ENCODE measurements at places on chromosomes 5 and 9.
A peak's percentile ranks its signal among the peaks of the same experiment; 100 is the strongest.

DNA sequence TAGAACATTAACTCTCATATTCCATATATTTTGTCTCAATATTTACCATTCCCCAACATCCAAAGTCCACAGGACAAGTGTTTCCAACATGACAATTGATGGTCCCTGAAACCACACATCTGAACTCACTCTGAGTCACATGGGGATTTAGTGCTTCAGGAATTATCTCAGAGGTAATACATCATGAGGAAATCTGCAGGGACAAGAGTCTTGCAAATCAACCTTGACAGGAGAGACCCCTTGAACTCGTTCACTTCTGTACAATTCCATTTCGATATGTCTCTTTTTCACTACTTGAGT is 119.7 kb upstream of the ABCA1 start:
- DNase-seq: no peak

- no peak for DNase-seq
These were observed 49.2 kb downstream of the KIAA1958 start for GRCh38 chr9:112535811-112536210.

- no peak for DNase-seq
These were observed 393.5 kb downstream of the DIRAS2 start for GRCh38 chr9:90249094-90249493.

DNA sequence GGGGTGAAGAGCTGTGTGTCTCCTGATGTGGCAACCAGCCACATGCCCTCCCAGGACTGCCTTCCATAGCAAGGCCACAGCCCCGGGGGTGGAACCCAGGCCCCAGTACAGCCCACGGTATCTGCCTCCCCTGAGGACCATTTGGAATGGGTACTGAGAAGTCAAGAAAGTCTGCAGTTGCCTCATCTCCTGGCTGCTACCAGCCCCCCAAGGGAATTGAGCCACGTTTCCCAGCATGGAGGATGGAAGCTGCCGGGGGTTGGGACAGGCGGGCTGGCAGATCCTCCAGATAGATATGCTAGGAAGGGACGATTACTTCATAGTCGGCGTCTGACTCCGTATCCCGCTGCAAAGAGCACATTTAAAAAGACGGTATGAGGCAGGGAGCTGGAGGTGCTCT is 5.5 kb upstream of the DMRT2 start:
- no peak for DNase-seq

- DNase-seq: no peak
These were observed 9.3 kb downstream of the ENTREP1 start for GRCh38 chr9:69334317-69334716.

GRCh38 chr9:109652971-109653370 is 127.0 kb upstream of the PALM2AKAP2 start:
- no peak for DNase-seq

GRCh38 chr9:135299651-135300345 is 179.8 kb upstream of the PPP1R26 start:
- DNase-seq: no peak

- no peak for DNase-seq
These were observed 30.0 kb upstream of the JMY start for GRCh38 chr5:79205965-79206364.

GRCh38 chr5:170720984-170721383 is 62.5 kb upstream of the GABRP start:
- no peak for DNase-seq

DNA sequence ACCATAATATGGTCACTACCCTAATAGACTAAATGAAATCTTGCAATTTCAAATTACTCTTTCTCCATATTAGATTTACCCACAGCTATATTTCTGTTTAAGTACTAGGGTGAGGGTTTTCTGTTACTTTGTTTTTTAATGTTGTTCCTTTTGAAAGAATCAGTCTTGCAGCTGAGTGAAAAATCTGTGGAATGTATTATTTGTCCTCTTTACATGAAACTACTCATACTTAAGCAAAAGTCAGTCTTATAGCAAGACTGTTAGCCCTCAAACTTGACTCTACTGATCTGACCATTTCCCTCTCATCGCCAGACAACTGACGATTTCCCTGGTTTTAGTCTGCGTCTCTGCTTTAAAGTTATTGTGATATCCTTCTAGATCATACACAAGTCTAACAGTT is 84.0 kb downstream of the PIK3R1 start:
- DNase-seq: no peak

DNA sequence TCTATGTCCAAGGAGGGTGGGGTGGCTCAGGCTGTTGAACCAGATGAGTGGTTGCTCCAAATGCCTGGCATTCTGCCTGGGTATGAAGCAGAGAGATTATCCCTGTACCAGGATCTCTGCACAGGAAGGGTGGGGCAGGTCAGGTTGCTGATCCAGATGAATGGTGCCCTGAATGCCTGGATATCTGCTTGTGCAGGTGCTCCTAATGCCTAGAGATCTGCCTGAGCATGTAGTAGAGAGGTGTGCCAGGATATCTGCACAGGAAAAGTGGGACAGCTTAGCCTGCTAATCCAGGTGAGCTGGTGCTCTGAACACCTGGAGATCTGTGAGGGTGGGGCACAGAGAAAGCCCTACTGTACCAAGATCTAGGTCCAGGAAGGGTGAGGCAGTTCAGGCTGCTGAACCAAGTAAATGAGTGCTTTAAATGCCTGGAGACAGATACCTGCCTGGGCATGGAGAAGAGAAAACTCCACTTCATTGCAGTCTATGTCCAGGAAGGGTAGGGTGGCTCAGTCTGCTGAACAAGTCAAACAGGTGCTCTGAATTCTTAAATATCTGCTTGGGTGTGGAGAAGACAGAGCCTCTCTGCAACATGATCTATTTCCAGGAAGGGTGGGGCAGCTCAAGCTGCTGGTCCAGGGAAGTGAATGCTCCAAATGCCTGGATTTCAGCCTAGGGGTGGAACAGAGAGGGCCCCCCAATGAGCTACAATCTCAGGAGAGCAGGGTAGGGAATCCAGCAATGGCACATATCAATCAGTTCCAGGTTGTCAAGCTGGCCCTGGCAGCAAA is 189.4 kb upstream of the DMRTA1 start:
- DNase-seq: no peak

- DNase-seq: no peak
These were observed 8.0 kb downstream of the TAF1L start for GRCh38 chr9:32627394-32627954.

DNA sequence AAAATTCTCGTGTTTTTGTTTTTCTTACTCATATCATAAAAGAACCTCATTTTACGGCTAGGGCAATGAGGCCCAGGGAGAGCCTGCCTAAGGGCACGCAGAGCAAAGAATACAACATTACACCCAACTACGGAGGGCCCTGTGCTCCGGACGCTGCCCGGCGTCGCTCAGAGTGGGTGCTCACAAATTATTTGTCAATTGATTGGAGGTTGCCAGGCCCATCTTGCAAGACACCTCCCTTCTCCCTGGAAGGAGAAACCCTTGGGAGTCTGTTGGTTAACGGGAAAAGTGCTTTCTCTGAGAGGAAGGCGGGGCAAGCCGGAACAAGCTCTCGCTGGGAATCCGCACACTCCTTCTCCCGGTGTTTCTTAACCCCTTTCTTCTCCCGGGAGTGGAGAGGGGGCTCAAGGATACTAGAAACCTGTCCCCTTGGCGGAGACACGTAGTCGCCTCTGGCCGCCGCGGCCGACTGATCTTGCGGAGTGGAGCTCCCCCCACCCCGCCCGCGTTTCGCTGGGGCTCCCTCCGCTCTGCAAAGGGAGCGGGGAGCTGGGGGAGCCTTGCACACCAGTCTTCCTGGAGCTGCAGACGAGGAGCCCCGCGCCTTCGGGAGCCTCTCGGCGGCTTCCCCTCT is 599.3 kb upstream of the SGCD start:
- no peak for DNase-seq

DNA sequence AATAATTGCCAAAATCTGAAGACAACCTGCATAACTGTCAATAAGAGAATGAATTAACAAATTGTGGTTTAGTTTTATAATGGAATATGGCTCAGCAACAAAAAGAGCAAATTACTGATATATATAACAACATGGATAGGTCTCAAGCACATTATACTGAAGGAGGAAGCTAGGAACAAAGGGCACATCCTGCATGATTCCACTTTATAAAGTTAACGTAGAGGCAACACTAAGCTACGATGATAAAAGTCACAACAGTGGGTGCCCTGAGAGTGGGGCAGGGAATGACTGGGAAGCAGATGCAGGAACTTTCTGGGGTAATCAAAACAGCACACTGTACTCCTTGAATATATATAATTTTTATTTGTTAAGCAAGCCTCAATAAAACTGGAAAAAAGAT is 165.2 kb downstream of the RMI1 start:
- DNase-seq: no peak

DNA sequence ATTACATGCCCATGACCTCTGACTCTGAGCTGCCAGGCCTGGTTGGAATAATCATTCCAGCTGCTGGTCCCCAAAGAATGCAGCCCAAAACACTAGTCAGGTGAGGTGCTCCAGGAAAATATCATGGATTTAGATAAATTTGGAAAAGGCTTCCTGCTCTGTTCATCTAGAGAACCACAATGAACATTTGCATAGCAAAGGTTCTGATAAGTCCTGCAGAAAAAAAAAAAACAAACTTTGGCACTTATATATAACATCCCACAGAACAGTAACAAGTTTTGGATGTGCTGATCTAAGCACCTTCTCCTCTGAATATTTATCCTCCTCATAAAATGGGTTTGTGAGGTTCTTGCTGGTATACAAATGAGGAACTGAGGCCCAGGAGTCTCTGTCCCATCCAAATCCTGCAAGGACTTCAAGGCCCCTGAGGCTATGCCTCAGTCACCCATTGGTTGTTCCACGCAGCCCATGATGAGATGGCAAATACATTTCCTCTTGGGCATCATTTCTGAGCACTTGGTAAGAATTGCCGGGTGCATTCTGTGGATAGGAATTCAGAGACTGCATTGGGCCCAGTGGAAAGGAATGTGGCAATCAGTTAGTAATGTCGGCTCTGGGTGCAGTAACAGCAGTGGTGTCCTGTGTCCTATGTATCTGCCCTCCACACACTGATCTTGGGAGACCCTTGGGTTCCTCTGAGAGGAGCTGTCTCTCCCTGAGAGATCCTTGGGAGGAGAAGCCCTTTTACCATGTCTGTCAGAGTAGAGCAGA is 73.4 kb upstream of the ASS1 start:
- DNase-seq: no peak

DNA sequence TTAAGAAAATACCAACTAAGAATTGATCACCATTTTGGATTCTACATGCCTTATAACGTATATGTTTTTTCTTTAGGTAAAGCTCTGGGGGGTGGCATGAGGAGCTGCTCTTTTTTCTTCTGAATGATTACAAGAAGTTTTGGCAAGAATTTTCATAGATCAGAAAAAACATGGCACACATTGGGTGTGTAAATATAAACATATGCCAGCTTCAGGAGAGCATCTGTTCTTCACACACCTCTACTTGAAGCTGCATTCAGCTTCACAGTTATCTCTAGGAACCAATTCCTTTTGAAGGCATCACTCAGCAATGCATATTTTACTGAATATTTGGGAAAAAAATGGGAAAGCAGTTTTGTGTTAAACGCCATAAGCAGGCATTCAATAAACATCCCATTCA is 122.7 kb upstream of the GHR start:
- DNase-seq: no peak

GRCh38 chr9:85876628-85877027 is 64.3 kb upstream of the NAA35 start:
- DNase-seq: no peak

- DNase-seq: no peak
These were observed 280.0 kb downstream of the HINT1 start for GRCh38 chr5:130885027-130885426.

DNA sequence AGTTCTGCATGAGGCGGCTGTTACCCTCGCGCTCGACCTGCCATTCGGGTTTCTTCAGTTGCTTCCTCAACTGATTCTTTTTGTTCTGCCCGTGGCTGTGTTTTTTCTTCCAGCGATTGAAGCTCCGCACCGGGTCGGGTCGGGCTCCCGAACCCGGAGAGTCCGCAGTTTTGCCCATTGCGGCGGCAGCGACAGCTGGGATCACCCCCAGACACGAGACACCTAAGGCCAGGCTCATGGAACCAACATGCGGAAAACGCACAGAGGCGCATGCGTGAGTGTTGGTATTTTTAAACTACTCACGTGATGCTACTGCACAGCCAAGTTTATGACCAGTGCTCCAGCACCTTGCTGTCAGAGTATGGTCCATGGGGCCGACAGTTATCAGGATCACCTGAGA is 100.0 kb downstream of the SPATA31D1 start:
- DNase-seq: no peak

DNA sequence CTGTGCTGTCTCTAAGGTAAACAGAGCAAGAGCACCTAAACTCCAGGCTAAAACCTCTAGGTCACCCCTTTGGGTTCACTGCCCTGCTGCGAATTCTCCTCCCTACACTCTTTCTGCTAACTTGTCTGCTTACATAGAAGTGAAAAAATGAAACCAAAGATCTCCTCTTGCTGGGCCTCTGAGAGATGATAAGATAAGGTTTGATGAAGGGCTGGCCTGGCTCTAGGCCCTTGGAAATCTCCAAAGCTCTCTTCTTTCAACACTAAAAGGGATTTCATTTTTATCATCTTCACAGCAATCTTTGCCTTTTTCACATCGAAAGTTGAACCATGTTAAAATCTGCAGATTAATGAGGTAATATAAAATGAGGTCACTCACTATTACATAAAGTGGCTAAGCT is 450.8 kb upstream of the TLE4 start:
- no peak for DNase-seq

GRCh38 chr9:69253057-69253456 is 72.0 kb upstream of the ENTREP1 start:
- DNase-seq: no peak

DNA sequence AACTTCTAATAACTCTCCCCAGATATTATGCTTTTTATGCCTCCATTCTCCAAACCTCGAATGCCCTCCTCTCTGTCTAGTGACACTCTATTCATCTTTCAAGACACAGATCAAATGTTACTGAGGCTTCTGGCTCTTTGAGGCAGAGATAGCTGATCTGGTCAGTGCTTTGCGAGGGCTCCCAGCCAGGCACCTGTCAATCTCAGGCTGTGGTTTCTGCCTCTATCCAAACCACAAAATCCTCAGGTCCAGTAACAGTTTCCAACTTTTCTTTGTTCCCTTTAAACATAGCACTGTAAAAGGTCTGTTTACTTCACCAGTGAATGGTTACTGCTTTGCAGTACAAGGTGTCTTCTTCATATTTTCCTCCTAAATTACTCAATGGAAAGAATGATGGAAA is 11.5 kb upstream of the STK32A start:
- no peak for DNase-seq

GRCh38 chr9:126397056-126397455 is 70.4 kb downstream of the MVB12B start:
- peak; percentile 24 for DNase-seq

DNA sequence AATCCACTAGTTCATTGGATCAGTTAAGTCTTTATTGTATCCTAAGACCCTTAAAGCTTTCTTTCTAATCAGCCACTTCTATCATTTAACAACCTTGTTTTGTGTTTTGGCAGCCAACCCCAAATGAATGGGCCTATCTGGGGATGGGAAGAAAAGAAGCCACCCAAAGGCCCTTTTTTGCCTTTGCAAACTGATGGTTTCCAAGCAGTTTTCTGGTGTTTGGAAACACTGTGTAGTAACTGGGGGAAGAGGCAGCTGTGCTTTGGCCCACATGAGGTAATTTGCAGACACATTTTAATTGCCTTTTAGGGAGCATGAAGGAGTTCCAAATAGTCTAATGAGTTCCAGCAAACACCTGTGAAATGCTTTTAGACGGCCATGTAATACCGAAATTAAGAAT is 1751.3 kb upstream of the WWC1 start:
- no peak for DNase-seq

All from stimulated activated CD4-positive, alpha-beta T cell treated with anti-CD3 and anti-CD28 coated beads, Interleukin-12 subunit alpha, Interleukin-12 subunit beta, amount 100 ng/mL, for 4 hours (primary cell).